ENCODE measurements at places on chromosomes 2 and 18.

- DNase-seq, result no peak
Observed at GRCh38 chr18:26504831-26505230, 43.5 kb downstream of the KCTD1 start.

GRCh38 chr18:29007986-29008654 is 831.2 kb upstream of the CDH2 start:
- no peak for DNase-seq

- no peak for DNase-seq
Observed at GRCh38 chr2:235394278-235394828, 99.5 kb upstream of the AGAP1 start.

DNA sequence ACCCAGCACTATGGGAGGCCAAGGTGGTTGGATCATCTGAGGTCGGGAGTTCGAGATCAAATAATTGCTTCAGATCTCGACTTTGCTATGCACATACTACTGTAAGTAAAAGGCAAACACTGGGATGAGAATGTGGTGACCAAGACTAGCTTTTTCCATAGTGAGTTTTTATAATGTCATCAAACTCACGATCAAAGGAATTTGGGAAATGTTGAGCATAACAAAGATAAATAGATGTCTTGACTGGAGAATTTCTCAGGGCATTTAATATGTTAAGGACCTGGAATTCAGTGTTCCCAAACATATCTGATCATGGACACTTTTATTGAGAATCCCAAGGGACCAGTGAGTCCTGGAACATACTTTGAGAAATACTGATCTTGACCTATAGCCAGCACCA is 205.6 kb downstream of the ARHGAP15 start:
- no peak for DNase-seq

- no peak for DNase-seq
Observed at GRCh38 chr2:118425191-118425590, 336.9 kb downstream of the INSIG2 start.

GRCh38 chr2:166895243-166895642 is 7.0 kb downstream of the XIRP2 start:
- no peak for DNase-seq

GRCh38 chr2:239689410-239689809 is 288.6 kb upstream of the HDAC4 start:
- DNase-seq, result no peak

- no peak for DNase-seq
Observed at GRCh38 chr18:63930773-63931354, 18.2 kb upstream of the HMSD start.

GRCh38 chr2:55364189-55365055 is 55.2 kb downstream of the CCDC88A start:
- no peak for DNase-seq

DNA sequence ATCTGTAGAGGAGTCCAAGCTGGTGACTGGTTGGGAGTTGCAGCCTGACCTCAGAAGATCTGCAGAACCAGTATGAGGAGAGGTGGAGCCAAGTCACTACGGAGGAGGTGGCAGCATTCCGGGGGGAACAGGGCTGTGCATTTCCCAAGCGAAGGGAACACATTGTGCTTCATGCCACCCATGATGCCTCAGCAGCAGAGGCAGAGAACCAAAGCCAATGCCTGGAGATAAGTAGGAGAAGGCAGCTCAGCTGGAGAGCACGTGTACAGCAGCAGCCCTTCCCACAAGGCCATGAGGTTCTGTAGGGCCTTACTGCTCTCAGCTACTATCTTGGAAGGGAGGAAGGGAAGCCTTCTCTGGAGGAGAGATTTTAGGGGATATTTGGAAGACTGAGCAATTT is 67.2 kb upstream of the LRPPRC start:
- no peak for DNase-seq

GRCh38 chr2:111117598-111118480 is 2.9 kb upstream of the BCL2L11 start:
- DNase-seq, result no peak

GRCh38 chr18:26004832-26005231 is 85.6 kb downstream of the SS18 start:
- no peak for DNase-seq

DNA sequence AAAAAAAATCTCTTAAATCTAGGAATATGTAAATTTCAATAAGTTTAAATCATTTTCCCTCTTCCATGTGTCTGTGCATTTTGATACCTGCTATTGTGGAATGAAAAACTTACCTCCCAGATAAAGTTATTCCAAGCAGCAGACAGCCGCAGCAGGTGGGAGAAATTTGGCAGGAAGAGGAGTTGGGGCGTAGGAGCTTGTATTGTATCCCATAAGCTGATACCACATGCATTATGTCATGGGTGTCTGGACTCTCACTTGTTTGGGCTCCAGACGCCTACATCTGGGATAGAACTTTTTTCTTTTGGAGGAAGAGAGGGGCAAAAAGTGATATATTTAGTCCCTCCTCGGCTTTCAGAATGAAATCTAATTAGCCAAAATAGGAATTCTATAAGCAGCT is 59.3 kb upstream of the TCF4 start:
- DNase-seq, result no peak

- DNase-seq, result no peak
Observed at GRCh38 chr2:229901819-229902218, 20.0 kb downstream of the TRIP12 start.

DNA sequence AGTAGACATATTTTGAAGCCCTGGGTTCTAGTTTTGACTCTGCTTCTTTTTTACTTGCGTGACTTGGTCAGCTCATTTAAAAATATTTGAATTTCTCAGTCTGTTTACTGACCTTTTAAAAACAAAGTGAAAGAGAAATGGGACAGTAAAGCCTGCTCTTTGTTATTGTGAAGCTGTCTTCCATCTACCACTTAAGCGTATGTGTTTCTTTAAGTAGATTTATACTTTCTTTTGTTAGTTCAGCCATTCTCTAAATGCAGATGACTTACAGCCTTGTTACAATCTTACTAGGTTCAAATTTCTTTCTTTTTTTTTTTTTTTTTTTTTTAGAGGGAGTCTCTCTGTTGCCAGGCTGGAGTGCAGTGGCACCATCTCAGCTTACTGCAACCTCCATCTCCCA is 79.5 kb downstream of the UBR3 start:
- DNase-seq, result no peak

DNA sequence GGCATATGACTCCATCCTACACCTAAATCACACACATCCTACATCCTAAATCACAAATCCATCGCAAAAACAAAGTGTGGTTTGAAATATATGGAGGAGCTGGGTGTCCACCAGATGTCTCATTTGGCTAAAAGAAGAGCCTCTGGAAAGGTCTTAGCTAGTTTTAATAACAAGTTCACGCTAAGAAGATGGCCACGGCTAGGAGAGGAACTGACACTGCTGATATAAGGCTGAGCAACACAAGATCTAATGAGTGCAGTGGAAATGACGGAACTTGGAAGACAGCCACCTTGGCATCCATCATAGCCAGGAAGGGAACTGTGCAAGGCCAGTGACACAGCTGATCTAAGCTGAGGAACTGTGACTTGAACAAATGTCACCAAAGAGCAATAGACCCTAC is 60.0 kb upstream of the AGAP1 start:
- DNase-seq, result no peak

DNA sequence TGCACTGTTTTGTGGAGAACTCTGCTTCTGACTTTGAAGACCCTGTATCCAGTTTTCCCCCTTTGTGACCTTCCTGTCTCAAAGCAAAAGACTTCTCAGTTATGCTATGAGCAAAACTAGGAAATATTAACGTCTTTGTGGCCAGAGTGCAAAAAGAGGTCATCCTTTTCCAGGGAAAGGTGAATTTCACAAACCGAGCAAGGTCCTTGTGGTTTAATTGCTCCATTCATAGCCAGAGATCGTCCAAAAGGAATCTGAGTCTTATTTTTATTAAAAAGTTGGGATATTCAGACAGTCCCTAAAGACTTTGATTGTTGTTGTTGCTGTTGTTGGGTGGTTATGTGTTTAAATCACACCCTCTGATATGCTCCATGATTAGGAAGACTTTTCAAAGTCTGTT is 77.4 kb downstream of the NAB1 start:
- no peak for DNase-seq

DNA sequence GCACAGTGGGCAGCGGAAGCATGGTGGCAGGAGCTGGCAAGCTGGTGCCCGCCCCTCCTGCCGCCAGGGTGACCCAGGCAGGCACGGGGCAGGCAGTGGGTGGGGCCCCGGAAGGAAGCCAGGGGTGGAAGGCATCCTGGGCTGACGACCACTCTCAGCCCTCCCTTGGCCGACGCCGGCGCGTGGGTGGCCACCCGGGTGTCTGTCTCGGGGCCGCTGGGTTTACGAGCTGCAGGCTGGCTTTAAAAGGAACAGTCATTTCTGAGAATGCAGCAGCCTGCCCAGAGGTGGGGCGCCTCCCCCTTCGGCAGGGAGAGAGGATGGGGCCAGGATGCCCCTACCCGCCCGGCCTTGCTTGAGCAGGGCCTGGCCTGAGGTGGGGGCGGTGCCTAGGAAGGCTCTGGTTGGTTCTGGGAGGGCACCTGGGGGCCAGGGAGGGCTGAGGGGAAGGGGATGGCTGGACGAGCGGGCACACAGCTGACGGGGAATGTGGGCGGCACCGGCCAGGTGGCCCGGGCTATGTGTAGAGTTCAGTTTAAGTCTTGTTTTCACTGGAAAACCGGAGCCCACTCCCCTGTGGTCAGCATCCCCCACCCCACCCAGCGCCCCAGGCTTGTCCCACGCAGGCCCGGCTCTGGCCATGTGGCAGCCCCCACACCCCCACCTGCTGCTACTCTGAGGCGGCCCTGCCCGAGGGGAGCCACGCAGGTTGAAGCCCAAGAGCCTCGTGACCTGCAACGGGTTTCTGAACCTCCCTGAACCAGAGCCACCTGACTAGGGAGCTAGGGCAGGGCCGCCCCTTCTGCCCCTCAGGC is 6.3 kb downstream of the BOK start:
- DNase-seq, result no peak

- DNase-seq, result no peak
Observed at GRCh38 chr2:108923019-108923700, 65.9 kb downstream of the EDAR start.

GRCh38 chr18:5627776-5628511 is 84.1 kb upstream of the EPB41L3 start:
- DNase-seq, result no peak

GRCh38 chr18:10453261-10453805 is 1.1 kb upstream of the APCDD1 start:
- no peak for DNase-seq

DNA sequence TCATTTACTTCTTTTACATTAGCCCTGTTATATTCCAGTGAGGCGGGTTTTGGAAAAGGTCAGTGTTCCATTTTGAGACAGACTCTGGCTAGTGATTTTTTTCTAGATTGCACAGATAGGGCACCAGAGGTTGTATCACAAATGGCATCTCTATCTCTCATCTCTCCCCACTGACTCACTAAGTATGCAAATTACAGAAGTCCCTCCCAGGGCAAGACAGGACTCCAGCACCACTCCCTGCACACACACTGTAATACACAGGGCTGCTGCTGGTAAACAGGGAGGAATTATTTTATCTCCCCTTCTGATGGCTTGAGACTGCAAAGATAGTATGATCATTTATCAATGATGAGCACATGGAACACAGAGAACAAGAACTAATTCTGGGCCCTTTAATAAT is 46.2 kb downstream of the AKAIN1 start:
- DNase-seq, result no peak

DNA sequence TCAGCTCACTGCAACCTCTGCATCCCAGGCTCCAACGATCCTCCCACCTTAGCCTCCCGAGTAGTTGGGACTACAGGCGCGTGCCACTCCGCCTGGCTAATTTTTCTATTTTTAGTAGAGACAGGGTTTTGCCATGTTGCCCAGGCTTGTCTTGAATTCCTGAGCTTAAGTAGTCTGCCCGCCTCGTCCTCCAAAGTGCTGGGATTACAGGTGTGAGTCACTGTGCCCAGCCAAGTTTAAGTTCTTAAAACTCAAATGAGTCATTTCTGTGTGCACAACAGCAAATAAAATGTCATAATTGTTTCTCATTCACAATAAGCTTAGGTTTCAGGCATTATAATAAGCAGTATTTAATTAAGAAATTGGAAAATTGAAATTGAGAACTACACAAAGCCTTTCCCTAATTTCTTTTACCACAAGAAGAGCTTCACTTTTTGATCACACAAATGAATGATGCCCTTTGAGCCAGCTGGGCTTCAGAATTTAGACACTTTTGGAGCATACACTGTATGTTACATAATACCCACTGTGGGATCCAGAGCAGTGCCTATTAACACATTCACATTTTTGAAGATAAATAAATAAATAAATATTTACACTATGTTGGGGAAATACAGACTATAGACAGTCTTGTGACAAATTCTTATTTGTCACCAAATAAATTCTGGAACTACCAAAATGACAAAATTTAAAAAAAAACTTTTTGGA is 8.6 kb upstream of the ME2 start:
- no peak for DNase-seq

GRCh38 chr2:111219734-111220505 is 99.2 kb downstream of the BCL2L11 start:
- no peak for DNase-seq

DNA sequence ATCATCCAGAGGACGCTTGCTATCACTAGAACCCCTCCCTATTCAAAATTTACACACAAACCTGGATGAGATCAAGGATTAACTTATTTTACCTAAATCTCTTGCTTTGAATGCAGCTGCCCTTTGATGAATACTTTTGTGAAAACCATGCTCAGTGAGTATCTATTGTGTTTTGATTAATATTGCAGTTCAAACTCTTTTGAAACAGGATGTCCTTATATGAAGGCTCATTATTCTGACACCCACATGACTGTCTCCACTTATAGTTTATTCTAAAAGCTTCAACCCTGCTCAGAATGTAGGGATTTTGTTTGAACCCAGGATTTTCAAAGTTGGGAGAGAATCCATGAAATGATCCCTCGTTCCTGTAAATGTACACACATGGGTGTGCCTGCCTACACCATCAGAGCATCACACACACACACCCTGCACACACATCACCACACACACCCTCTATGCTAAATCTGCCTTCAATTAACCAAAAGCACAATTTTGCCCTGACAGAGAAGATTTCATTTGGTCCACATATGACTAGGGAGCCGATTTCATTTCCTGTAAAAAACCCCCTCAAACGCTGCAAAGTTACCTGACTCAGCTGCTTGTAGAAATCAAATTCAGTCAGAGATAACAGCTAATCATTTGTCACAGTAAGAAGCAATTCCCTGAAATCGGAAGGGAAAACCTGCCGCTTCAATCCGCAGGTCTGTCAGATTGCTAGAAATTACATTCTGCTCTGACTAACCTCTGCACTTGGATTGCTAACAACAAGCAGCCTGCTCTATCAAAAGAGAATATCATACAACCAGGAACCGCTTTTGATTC is 65.2 kb downstream of the ZEB2 start:
- DNase-seq, result no peak

DNA sequence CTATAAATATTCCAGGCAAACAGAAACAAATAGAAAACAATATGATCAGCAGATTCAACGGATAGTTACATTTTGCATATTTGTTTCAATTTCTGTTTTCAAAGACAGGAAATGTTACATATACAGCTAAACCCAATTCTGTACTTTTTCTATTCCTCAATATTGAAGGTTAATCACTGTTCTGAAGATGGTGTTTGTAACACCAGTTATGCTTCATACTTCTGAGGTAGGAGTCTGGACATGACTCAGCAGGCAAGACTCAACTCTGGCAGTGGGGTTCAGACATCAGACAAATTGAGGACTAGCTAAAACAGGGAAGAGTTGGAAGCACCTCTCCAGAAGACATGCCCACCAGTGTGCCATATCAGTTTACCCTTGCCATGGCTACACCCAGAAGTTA is 16.6 kb downstream of the SERPINB13 start:
- DNase-seq, result no peak

GRCh38 chr2:191636235-191636543 is 41.7 kb upstream of the NABP1 start:
- no peak for DNase-seq

Measured in activated gamma-delta T cell treated with Interleukin-2 at 50 U/mL for 16 hours (primary cell).